ENCODE measurements at places on chromosomes 4 and X. TPM values are rescaled to one million over a fixed set of nuclear protein-coding genes. Genes with fewer than 3 reads are reported as not detected.

The SPANXA2 gene
- not detected for total RNA-seq

The NDP gene
- not detected for total RNA-seq

The SLC4A4 gene
- under 0.01 TPM for total RNA-seq

The EPHA5 gene
- total RNA-seq: under 0.01 TPM

The SMR3B gene
- not detected for total RNA-seq

The F9 gene
- total RNA-seq: not detected

The PNMA6A gene
- 0.94 TPM for total RNA-seq

The CFI gene
- total RNA-seq: 66.7 TPM

The PALLD gene
- 8.7 TPM for total RNA-seq

The RRAGB gene
- total RNA-seq: 29.6 TPM

The PDGFC gene
- total RNA-seq: 0.97 TPM

The GPRASP1 gene
- total RNA-seq: 0.65 TPM

The SSX2 gene
- not detected for total RNA-seq
